ENCODE measurements at places on chromosomes 5 and 9.

DNA sequence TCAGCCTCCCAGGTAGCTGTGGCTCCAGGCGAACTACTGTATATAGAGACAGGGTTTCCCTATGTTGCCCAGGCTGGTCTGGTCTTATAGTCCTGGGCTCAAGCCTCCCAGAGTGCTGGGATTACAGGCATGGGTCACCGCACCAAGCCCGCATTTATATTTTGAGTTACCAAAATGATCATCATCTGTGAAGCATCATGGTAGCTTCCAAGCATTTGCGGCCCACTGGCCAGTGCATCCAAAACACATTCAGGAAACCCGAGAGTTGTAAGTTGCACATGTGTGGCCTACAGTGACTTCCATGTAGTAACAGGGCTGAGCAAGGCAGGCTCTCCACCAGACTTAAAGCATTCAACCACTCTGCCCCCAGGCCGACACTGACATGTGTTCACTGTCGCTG is 2.3 kb downstream of the BRD3OS start:
- DNase-seq, result no peak

- DNase-seq, result no peak
Observed at GRCh38 chr9:105676351-105676923, 14.2 kb downstream of the TAL2 start.

DNA sequence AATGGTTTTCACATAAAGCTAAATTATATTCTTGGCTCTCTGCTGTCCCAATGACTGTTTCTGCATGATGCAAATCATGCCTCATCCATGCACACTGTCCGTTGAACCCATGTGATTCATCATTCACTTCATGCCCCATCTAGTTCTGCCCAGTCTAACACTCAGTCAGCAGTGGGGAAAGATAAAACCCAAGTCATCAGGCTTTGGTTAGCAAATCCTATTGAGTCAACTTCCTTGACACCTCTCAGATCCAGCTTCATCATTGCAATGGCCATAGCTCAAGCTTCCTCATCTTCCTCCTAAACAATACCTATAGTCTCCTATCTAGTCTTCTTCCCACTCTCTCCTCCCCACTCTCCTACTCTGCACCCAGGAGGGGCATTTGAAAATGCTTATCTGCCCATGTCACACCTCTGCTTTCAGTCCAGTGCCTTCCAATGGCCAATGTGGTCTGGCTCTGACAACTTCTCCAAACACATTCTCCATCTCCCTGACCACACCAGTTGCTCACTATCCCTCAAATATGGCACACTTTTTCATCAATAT is 266.0 kb upstream of the TRIM32 start:
- no peak for DNase-seq

DNA sequence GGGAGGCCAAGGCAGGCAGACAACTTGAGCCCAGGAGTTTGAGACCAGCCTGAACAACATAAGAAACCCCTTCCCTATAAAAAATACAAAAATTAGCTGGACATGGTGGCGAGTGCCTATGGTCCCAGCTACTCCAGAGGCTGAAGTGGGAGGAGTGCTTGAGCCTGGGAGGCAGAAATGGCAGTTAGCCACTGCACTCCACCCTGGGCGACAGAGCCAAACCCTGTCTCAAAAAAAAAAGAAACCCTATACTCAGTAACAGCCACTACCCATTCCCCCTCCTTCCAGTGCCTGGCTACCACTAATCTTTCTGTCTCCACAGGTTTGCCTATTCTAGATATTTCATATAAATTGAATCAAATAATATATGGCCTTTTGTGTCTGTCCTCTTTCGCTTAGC is 14.3 kb upstream of the SIL1 start:
- DNase-seq, result no peak

GRCh38 chr5:76305269-76305668 is 97.8 kb upstream of the IQGAP2 start:
- peak; percentile 37 for DNase-seq

DNA sequence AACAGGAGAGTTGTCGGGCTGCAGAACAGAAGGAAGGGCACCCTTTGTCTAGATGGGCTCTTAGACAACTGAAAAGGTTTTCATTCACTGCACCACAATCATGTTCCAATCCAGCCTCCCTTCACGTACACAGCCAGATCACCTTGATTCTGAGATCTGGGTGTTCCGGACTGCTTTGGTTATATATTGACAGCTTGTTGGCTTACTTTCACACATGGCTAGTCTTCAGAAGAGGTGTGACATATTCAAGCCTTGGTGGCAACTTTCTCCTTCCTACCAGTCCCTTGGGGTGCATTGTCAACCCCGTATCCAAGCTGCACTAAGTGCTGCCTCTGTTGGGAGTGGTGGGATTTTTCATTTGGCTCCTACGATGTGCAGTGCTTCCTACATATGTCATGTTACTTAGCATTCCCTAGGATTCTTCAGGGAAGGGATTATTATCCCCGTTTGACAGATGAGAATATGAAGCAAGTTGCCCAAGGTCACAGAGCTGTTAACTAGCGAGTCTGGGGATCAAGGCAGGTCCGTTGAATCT is 100.6 kb downstream of the LIFR start:
- no peak for DNase-seq

GRCh38 chr5:16773991-16774390 is 157.2 kb upstream of the RETREG1 start:
- no peak for DNase-seq

DNA sequence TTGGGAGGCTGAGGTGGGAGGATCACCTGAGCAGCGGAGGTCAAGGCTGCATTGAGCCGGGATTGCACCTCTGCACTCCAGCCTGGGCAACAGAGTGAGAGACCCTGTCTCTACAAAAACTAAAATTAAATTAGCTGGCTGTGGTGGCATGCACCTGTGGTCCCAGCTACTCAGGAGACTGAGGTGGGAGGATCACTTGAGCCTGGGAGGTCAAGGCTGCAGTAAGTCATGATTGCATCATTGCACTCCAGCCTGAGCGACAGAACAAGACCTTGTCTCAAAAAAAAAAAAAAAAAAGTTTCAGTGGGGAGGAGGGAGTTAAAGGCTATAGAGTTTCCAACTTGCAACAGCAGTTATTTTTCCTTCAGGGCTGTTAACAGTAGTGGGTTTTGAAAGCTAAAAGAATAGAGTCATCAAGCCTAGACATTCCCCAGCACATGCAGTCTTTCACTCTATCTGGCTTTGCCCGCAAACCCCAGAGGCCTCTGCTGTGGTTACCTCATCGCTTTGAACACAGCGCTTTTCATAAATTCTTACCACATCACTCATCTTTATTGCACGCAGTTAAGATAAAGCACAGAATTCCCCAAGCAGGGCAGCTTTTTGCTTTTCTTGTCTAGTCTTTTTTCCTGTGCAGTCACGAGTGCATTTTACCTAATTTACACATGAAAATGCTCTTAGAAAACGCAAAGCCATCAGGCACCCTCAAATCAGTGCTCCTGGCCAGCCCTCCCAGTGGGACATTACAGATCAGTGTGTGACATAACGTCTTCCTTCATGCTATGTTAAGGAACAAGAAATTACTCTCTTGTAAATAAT is 8.7 kb upstream of the SLC2A8 start:
- DNase-seq, result peak; percentile 85

DNA sequence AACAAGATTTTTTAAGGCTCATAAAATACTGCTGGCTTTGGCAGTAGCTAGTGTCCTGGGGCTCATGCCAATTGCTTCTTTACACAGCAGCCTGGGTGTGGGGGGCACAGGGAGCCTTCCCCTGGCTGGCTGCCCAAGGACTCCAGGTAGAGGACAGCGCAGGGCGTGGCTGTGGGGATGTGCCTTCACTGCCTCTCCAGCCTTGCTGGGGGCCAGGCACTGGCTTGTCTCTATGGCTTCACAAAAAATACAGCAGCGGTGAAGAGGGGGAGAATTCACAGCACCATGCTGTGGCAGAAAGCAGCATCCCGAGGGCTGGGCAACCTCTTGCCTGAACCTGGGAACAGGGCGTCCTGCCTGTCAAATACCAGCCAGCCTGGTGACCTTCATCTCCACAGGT is 57.4 kb downstream of the DAP start:
- no peak for DNase-seq

DNA sequence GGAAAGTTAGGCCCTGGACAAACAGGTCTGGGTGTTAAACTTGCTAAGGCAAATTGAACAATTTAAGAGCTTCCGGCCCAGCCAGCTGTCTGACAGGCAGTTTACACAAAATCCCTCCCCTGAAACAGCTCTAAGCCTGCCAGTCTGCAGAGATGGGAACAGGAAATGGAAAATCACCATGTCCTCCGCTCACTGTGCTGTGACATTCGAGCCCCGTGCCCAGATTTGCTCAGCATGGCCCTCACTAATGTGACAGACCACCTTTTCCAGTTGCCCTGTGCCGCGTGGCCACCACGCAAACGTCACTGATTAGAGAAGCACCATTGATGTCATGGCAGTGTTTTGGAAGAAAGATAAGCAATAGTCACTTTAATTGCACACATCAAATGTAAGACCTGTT is 41.0 kb downstream of the CCNJL start:
- DNase-seq, result peak; percentile 75

- no peak for DNase-seq
Observed at GRCh38 chr9:2260417-2261306, 245.5 kb downstream of the SMARCA2 start.

DNA sequence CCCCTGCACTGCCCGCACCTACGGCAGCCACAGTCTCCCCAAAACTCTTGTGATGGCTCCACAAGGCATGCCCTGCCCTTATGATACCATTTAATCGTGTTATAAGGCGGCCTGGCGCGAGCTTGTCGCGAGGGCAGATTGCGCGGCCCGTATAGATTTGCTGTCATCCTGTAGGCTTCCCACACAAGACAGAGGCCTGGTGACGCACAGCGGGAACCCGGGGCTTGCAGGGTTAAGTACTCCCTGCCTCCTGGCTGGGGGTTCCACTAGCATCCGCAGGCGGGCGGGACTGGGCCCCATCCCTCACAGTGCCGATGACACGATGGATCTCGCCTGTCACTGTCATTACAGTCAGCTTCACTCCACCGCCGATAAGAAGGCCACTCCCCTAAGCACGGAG is 364.9 kb upstream of the IRX2 start:
- no peak for DNase-seq

- no peak for DNase-seq
Observed at GRCh38 chr9:98834386-98834785, 26.9 kb downstream of the GALNT12 start.

DNA sequence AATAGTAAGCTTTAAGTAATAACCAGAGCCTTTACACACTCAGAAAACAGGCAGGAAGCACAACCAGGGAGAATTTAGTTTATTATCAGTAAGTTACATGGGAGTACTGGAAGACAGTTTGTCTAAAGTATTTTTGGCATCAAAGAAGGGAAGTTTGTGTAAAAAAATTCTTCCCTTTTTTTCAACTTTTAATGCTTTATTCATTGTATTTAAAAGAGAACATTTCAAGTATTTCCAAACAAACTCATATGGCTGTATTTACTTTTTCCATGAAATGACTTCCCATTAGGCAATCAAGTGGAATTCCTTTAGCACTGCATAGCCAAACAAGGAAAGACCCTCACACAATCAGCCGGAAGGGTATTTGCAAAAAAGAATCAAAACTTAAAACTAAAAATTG is 26.7 kb downstream of the RNF145 start:
- DNase-seq, result no peak

- DNase-seq, result no peak
Observed at GRCh38 chr5:110159202-110159601, 469.5 kb downstream of the MAN2A1 start.
